ENCODE measurements at places on chromosomes 1 and 21.
A peak's percentile ranks its signal among the peaks of the same experiment; 100 is the strongest.

DNA sequence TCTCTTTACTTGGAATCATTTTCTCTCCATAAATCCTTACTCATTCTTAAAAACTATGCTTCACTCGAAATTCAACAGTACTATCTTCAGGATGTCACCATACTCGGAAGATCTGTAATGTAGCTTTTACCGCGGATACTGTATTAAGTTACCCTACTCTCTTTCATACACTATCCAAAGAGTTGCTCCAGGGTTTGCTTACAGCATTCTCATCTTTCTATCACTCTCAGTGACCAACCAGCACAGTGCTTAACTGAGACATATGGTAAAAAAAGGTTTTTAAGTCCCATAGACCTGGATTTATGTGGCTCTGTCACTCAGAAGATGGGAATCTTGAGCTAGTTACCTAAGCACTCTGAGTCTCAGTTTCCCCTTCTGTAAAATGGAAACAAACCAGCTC is 15.8 kb downstream of the GTF2B start:
- no peak for DNase-seq

GRCh38 chr1:4655674-4656532 is 1.5 kb downstream of the AJAP1 start:
- DNase-seq = no peak

GRCh38 chr1:179955731-179956130 is 1.1 kb downstream of the CEP350 start:
- no peak for DNase-seq

DNA sequence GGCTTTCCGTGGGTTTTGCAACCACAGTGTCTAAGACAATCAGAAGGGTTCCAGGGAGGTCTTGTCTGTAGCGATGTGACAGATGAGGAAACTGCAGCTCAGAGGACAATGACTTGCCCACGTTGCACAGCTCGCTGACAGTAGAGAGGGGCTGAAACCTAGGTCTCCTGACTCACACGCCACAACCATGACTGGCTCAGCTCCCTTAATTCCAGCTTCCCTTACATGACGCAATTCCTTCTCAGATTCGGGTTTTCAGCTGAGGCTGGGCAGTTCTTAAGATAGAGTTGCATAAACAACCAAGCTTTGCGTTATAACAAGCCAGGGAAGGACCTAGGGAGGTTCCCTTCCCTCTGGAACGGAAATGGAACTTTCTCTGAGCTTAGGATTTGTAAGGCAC is 36.3 kb downstream of the DHCR24 start:
- DNase-seq = peak; percentile 97

DNA sequence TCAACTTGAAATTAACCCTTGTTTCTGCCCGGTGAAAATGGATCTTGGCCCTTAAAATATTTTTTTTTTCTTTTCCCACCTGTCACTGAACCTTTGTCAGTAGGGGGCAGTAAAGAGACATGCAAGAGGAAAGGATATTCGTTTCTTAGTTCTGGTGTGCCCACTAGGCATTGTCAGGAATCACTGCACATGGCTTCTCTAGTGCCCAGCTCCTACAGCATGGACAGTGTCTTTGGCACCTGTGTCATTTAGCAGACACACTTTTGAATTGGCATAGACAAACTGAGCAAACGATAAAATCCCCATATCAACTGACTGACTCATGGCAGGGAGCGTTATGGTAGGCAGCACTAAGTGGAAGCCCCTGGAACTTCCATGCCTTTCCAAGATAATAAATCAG is 1048.1 kb downstream of the BRINP3 start:
- DNase-seq = peak; percentile 72

DNA sequence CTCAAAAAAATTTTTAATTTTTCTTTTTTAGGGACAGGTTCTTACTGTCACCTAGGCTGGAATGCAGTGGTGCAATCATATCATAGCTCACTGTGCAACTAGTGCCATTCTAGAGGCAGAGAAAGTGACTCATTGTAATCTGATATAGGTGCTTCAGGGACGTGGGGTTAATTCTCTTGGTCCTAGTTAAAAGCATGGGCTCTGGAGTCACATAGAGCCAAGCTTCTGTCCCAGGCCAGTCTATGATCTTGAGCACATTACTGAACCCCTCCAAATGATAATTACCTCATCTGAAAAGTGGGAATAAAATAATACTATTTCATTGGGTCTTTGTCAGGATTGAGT is 1.1 kb upstream of the ADIPOR1 start:
- peak; percentile 58 for DNase-seq

DNA sequence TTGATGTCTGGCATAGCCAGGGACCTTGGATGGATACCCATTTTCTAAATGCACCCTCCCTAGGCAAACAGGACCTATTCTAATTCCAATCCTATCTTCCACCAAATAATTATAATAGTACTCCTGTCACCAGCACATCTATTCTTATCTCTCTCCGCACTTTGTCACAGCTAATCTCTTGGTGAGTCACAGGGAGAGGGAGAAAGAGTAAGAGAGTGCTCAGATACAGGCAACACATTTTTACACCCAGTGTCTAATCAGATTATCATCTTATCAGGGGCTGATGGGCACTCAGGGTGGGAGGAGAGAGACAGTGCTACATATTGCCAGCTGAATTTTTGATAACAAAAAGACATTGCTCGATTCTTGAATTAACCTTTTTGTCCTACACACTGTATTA is 275.0 kb upstream of the BEND5 start:
- peak; percentile 32 for DNase-seq

- DNase-seq = no peak
Measured at GRCh38 chr1:37482796-37483744, 8.7 kb downstream of the ZC3H12A start.

DNA sequence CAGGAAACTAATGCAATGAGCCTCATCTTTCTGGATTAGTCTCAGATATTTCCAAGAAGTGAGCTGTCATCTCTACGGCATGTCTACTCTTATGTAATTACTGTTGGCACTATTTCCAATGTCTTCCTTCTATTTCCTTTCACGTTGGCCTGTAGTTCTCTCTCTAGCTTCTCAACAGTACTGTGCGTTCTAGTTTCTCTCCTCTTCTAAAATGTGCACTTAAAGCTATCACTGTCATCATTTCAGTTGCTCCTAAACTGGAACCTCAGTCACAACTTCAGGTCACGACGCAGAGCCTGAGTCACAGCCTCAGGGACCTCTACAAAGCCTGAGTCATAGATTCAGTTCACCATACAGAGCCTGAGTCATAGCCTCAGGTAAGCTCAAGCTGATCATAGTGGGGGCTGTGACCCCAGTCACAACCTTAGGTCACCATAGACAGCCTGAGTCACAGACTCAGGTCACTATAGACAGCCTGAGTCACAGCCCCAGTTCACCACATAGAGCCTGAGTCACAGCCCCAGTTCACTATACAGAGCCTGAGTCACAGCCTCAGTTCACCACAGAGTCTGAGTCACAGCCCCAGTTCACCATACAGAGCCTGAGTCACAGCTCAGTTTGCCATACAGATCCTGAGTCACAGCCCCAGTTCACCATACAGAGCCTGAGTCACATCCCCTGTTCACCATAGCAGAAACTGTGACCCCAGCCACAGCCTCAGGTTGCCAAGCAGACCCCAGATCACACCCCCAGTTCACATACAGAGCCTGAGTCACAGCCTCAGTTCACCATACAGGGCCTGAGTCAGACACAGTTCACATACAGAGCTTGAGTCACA is 13.0 kb downstream of the WNT9A start:
- peak; percentile 39 for DNase-seq

DNA sequence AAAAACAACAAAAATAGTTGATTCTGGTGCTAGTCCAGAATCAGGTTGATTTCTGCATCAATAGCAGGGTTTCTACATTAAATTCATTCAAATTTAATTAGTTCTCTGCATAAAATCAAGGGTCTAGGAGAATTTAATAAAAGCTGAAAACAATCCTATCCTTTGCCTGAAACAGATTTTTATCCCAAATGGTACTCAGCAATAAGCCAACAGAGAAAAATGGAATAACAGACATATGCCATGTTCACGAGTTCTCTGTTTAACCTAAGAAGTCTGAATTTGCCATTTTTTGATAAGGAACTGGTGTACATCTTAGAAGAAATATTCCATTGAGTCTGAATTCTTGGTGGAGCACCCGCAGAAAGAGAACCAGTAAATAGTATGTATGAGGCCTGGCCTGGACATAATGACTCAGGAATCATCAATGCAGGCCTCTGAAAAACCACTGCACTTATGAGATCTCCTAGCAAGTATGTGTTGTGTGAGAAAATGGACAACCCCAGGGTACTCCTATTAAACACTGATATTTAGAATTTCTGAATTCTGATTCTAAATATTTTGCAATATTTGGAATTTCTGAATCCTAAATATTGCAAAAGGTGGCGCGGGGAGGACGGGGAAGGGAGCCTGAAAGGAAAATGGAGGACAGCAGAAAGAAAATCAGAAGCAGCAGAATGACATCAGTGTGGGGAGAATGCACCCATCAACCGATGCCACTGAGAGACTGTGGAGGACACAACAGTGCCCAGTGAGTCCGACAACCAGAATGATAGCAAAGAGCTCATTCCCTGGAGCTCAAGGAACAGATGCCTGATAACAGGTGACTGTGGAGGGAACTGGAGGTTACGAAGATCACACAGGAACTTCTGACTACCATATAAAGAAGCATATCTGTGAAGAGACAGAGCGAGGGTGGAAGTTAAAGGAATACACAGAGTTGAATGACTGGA is 97.6 kb downstream of the APP start:
- peak; percentile 54 for DNase-seq

GRCh38 chr1:41233708-41234107 is 8.4 kb downstream of the SCMH1 start:
- DNase-seq = no peak

GRCh38 chr1:17742583-17742982 is 12.6 kb upstream of the ACTL8 start:
- DNase-seq = peak; percentile 52

DNA sequence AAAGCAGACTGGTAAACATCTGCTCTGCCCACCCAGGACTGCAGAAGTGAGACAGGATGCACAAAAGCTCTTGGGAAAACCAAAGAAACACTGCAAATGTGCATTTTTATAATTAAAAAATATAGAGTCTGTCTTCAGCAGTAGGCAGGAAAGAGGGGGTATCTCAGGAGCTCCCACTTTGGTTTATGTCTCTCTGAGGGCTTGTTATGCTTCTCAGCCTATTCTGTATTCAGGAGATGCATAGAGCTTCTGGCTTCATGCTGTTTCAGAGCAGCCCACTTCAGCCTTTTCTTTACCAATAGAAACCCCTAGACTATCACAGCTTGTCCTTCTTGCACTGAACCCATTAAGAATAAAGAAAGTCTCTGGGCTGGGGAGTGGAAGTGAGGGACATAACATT is 148.0 kb downstream of the ROR1 start:
- DNase-seq = no peak

- DNase-seq = no peak
Measured at GRCh38 chr1:59514061-59514909, 217.4 kb downstream of the FGGY start.

GRCh38 chr1:62687421-62687902 is 724 bp downstream of the DOCK7 start:
- DNase-seq = peak; percentile 45

- no peak for DNase-seq
Measured at GRCh38 chr1:41499591-41499990, 15.1 kb upstream of the EDN2 start.

- peak; percentile 44 for DNase-seq
Measured at GRCh38 chr1:3399732-3400131, 54.7 kb upstream of the ARHGEF16 start.

DNA sequence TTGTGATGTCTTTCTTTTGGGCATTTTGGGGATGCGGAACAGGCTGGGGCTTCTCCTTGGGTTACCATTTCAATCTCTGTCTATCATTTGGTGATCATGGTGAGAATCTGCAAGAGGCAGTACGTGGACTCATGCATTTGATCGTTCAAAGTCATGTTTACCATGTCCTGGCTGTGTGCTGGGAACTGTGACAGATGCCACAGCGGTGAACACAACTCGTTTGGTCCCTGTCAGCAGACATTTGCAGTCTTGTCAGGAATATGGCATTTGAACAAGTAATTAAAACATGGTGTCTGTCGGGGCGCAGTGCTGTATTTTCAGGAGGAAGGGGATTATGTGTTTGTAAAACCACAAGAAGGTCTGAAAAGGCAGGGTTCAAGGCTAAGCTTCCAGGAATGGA is 103.3 kb upstream of the IGSF21 start:
- DNase-seq = no peak

GRCh38 chr1:116908820-116909511 is 750 bp upstream of the PTGFRN start:
- no peak for DNase-seq

- DNase-seq = peak; percentile 69
Measured at GRCh38 chr1:205925736-205926135, 17.5 kb downstream of the SLC26A9 start.

DNA sequence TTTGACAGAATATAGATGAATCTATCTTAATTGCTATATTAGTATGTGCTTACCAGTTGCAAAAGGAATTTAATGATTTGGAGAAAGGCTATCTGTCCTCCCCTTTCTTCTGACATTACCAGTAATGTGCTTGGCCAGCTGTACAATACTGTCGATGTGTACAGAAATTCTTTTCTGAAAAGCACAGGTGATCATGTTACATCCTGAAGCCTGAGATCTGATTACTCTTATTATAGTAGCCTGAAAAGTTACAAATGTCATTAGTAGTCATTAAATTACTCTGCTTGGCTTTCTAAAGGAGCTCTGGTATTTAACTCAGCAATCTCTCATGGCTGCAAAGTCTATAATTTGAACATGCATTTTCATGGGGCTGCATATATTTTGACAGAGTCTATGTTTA is 209.8 kb downstream of the PTPRC start:
- DNase-seq = no peak

GRCh38 chr1:199463521-199464127 is 563.9 kb upstream of the NR5A2 start:
- DNase-seq = peak; percentile 74

DNA sequence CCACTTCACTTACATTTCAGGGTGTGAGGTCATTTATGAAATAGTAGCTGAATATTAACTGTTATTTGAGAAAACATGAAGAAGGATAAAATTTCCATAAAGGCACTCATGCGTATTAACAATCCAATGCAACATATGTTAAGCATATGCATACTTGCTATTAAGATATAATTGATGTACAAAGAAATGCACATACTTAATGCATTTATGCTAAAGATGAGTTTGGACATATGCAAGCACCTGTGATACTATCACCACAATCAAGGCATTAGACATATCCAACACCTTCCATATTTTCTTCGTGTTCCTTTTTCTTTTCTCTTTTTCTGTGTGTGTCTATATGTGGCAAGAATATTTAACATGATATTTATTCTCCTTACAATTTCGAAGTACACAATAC is 464.8 kb upstream of the BRINP3 start:
- DNase-seq = no peak

DNA sequence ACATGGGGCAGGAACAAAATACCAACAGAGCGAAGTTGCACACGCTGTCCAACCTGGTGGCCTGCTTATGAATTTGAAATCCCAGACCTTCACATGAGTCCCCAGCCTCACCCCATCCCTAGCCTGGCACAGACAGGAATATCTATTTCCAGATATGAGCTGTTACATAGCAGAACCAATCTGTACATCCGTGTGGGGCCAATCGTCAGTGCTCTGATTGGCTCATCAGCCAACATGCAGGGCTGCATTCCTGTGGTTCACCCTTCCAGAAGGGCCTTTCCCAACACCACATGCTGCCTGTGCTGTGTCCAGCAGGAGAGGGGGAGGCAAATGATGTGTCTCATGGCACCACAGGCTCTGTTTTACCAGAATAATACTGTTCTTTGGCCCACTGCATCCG is 31.3 kb downstream of the CCN1 start:
- DNase-seq = peak; percentile 99
